ENCODE measurements at places on chromosomes 2 and 18. TPM values are rescaled to one million over a fixed set of nuclear protein-coding genes. Genes with fewer than 3 reads are reported as not detected.

Gene CFC1
- total RNA-seq = not detected

Gene TGFA
- total RNA-seq = 5.9 TPM

Gene CYBRD1
- 35.8 TPM for total RNA-seq

Gene NEMP2
- 6.4 TPM for total RNA-seq

Gene DSG3
- total RNA-seq = not detected

Gene TNS1
- 21.4 TPM for total RNA-seq

Gene KLHL29
- total RNA-seq = 4.0 TPM

Gene BCL2L11
- 7.5 TPM for total RNA-seq

Gene ADD2
- 22.3 TPM for total RNA-seq

Gene PXDN
- 15.5 TPM for total RNA-seq

Gene KRCC1
- 16.2 TPM for total RNA-seq

Gene NPPC
- total RNA-seq = 0.41 TPM

Gene REG1A
- not detected for total RNA-seq

Gene SERPINB3
- not detected for total RNA-seq
